HT1080 (cell line): ENCODE measurements at places on chromosomes 7 and 10. TPM values are rescaled to one million over a fixed set of nuclear protein-coding genes. Genes with fewer than 3 reads are reported as not detected.
A peak's percentile ranks its signal among the peaks of the same experiment; 100 is the strongest.

The SLC13A1 gene
- total RNA-seq = not detected in 2 replicates

The SPDYE8 gene
- not detected in 2 replicates for total RNA-seq

The PHKG1 gene
- 0.10 and 0.58 TPM in 2 replicates for total RNA-seq

The FAM204A gene
- 50.0 and 56.6 TPM in 2 replicates for total RNA-seq

The PCDH15 gene
- total RNA-seq = 0.14 TPM in 1 of 2 replicates, not detected in the other

The ABI1 gene
- total RNA-seq = 32.4 and 49.8 TPM in 2 replicates

The ACHE gene
- total RNA-seq = 0.27 TPM in 1 of 2 replicates, not detected in the other

- DNase-seq = no peak
Measured at GRCh38 chr7:42552227-42552626, 315.2 kb upstream of the GLI3 start.

GRCh38 chr7:105600720-105601550, 19.6 kb upstream of the EFCAB10 start:
- no peak for DNase-seq

GRCh38 chr10:85548034-85548433, 818.6 kb downstream of the GRID1 start:
- DNase-seq = peak; percentile 77

GRCh38 chr7:108027239-108027638, 24.3 kb upstream of the LAMB1 start:
- no peak for DNase-seq

DNA sequence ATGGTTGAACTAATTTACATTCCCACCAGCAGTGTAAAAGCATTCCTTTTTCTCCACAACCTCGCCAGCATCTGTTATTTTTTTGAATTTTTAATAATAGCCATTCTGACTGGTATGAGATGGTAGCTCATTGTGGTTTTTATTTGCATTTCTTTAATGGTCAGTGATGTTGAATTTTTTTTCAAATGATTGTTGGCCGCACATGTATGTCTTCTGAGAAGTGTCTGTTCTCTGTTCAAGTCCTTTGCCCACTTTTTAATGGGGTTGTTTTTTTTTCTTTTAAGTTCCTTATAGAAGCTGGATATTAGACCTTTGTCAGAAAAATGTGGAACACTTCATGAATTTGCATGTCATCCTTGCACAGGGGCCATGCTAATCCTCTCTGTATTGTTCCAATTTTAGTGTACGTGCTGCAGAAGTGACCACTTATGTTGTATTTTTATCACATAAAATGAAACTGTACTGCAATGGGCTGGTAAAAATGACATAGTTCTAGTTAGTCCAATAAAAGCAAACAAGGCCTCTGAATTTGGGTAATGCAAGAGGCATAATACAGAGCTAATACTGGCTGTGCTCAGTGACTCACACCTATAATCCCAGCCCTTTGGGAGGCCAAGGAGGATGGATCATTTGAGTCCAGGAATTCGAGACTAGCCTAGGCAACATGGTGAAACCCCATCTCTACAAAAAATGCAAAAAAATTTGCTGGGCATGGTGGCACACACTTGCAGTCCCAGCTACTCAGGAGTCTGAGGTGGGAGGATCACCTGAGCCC, 70.3 kb downstream of the ABI1 start:
- no peak for DNase-seq

- DNase-seq = no peak
Measured at GRCh38 chr7:157954901-157955300, 618.1 kb downstream of the DNAJB6 start.

GRCh38 chr10:5666008-5666840, at the start of gene ASB13:
Gene ASB13 (minus strand): TSS chr10:5666595. CDS start chr10:5666551, 44 bp downstream.
- DNase-seq = peak; percentile 47

DNA sequence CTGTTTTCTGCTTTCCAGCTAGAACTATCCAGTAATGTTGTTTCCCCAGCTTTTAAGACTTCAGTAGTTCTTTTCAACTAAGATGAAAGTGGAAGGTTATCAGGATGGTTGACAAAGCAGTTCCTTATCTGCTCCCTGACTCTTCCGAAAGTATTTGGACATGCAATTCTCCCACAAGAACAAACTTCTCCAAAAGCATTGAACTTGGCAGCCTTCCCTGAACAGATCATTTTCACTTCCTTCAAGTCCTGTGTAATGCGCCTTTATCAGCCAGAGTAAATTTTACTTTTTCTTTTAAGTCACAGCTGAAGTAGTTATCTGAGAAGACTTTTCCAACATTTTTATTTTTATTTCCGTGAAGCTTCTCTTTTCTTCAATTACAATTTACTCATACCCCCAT, 39.7 kb downstream of the CDC14C start:
- no peak for DNase-seq

DNA sequence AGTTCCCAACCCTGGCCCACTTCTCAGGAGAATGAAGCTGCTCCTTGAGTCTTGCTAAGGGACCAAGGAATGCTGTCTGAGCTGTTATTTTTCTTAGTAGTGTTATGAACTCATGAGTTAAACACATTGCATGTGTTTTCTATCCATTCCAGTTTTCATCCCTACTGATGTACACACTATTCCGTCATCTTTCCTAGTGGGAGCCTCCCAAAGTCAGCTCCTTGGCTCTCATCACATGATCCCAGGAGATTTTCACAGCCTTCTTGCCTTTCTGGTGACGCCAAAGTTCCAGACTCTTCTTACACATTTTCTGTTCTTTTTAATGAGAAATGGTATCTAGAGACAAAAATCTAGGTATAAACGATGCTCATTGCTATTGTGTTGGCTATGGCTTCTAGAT, 8.4 kb upstream of the C10orf71 start:
- no peak for DNase-seq

GRCh38 chr7:116630932-116631671, 40.9 kb upstream of the MET start:
- DNase-seq = peak; percentile 93

DNA sequence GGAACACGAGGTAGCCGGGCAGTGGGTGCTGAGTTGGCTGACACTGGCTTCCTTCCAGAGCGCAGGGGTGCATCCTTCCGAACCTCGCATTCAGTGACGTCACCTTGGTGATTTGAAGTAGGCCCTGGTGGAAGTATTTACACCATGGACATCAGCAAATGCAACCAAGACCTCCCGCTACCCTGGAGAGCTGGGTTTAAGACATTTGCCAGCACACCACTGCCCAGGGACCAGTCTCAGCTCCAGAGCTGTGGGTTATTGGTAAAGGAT, 106.4 kb upstream of the GPR26 start:
- no peak for DNase-seq

- DNase-seq = no peak
Measured at GRCh38 chr10:72218325-72218724, 2.2 kb upstream of the ASCC1 start.

- DNase-seq = no peak
Measured at GRCh38 chr7:25007668-25008067, 27.7 kb upstream of the OSBPL3 start.

GRCh38 chr7:13077466-13077865, 390.0 kb downstream of the ARL4A start:
- peak; percentile 37 for DNase-seq

DNA sequence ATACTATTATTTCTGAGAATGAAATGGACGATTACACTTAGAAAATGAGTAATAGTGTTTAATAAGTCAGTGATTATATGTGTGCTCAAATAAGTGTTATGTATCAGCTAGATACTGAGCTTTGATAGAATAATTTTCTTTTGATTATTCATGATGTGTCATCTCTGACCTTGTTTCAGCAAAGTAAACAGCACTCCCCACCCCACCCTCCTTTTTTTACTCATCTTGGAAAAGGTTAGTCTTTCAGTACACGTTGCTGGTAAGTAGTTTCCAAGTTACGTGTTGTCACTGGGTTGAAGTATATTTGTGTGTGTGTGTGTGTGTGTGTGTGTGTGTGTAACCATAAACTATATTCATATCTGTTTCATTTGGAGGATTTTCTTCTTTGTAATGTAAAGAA, 84.1 kb downstream of the GNAI1 start:
- peak; percentile 79 for DNase-seq

- DNase-seq = no peak
Measured at GRCh38 chr7:107338080-107338479, 131.8 kb upstream of the GPR22 start.

- no peak for DNase-seq
Measured at GRCh38 chr7:26928703-26929347, 64.4 kb upstream of the SKAP2 start.

- no peak for DNase-seq
Measured at GRCh38 chr10:110268442-110268841, 36.3 kb downstream of the SMNDC1 start.

DNA sequence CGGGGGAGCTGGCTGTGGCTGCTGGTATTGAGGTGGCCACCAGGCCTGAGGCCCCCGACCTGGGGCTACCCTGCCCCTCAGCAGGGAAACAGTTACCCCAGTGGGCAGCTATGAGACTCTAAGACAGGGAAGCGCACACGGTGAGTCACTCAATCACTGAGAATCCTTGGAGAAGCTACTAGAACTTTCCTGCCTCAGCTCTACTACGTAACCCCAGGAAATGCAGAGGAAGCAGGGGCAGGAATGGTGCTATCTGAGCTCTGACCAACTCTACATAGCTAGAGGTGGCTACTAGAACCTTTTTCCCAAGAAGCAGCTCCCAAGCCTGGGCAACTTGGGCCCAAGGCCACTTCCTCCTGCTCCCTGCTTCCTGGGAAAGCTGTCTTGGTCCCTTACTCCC, 11.8 kb downstream of the DNAJB12 start:
- DNase-seq = no peak

GRCh38 chr10:61975391-61975932, 74.0 kb downstream of the ARID5B start:
- peak; percentile 52 for DNase-seq

DNA sequence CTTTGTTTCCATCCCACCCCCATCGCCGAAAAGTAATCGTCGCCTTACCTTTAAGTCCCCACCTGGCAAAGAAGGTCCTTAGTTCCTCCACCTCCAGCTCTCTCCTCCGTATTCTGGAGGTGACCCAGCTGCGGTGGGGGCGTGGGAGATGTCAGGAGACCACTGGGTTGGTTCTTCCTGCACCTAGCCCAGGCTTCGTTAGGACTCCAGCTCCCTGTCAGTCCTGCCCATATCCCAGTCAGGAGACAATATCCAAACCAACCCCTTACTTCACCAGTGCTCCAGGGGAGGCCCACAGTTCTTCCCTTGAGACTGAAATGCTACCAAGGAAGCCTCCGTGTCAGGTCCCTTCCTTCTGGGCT, 693 bp downstream of the ADIRF start:
- no peak for DNase-seq

GRCh38 chr7:155992974-155993373, 180.7 kb upstream of the SHH start:
- no peak for DNase-seq

GRCh38 chr10:103106539-103106938, 86.5 kb downstream of the NT5C2 start:
- no peak for DNase-seq

- DNase-seq = no peak
Measured at GRCh38 chr10:7069706-7070105, 341.1 kb downstream of the SFMBT2 start.

DNA sequence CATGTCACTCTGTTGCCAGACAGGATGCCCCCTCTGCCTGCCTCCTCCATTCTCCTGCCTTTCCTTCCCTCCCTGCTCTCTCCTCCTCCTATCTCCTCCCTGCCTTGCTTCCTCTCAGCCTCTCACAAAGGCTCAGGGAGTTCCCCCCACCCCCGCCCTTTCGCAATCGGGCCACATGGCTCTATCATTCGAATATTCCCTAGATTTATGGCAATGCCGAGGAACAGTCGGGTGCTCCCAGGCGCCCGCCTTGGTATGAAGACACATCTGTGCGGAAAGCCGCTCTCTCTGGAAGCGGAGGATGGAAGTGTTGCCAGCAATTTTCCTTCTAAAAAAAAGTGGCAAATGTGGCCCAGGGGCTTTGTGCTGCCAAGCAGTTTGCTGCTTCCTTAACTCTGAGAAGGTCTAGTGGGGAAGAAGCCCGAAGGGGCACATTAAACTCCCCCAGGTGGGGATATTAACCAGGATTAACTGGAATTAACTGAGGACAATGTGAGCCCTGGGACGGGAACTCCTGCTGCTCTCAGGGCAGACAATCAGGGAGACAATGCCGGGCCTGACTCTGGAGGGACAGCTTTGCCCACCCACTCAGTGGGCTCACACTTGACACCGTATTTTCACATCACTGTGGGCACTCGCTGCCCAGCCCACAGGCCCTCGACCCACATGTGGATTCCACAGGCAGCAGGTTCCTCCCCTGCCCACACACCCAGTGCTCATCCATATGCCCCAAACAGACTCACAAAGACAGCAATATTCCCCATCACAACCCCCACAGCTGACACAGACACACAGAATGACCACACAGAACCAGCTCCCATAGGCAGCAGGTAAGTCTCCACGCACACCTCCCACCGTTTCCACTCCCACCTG, 88.4 kb upstream of the SMNDC1 start:
- no peak for DNase-seq

DNA sequence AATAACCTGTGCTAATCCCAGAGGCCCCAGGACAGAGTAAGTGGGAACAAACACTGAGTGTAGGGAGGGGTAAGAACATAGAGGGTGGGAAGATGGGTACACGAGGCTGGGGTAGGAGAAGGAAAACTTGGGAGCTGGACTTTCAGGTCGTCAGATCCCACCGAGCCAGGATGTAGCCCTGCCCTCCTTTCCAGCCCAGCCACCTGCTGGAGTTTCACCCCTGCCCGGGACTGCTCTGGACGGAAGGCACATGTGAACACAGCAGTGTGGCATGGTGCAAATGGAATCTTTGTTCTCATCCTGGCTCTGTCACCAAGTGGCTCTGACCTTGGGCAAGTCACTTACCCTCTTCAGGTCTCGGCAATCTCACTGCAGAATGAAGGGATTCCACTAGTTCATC, 52.8 kb downstream of the PODXL start:
- DNase-seq = no peak

- DNase-seq = no peak
Measured at GRCh38 chr10:102668326-102669107, 24.2 kb downstream of the TRIM8 start.

DNA sequence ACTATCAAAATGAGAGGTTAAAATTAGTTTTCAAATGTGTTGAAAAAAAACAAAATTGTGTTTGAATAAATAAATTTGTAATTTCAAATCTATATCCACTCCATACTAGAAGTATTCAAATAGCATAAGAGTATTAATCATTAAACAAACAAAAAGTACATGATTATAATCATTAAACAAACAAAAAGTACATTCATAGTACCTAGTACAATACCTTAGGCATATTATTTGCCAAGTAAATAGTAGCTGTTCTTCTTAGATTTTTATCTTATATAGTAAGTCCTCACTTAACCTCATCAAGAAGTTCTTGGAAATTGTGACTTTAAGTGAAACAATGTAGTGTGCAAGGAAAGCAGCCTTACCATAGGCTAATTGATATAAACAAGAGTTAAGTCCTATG, 349.3 kb upstream of the VWC2 start:
- DNase-seq = no peak

GRCh38 chr7:1564603-1565022, 5.2 kb downstream of the PSMG3 start:
- DNase-seq = no peak

- no peak for DNase-seq
Measured at GRCh38 chr10:33321516-33321915, 13.0 kb downstream of the NRP1 start.

- DNase-seq = no peak
Measured at GRCh38 chr10:79044036-79044632, 24.6 kb upstream of the ZMIZ1 start.

GRCh38 chr10:93199191-93199751, 125.6 kb downstream of the CYP26A1 start:
- peak; percentile 20 for DNase-seq
